LHCN-M2 (cell line): ENCODE measurements at places on chromosomes 3 and 15. TPM values are rescaled to one million over a fixed set of nuclear protein-coding genes. Genes with fewer than 3 reads are reported as not detected.

DNA sequence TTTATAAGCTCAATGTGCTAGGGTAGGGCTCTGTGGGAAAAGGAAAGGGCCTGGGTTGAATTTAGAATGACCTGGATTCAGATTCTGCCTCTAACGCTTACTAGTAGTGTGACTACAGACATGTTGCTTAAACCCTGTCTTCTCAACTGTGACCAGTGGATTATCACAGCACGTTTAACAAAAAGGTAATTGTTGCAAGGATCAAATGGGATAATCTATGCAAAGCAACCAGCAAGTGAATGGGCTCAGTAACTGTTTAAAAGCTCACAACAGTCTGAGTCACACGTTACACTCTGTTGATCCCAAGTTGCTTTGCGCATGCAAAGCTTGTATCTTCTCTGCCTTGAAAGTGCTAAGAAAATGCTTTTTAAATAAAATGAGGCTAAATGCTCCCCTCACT is 236.5 kb downstream of the IL20RB start:
- no peak for DNase-seq

DNA sequence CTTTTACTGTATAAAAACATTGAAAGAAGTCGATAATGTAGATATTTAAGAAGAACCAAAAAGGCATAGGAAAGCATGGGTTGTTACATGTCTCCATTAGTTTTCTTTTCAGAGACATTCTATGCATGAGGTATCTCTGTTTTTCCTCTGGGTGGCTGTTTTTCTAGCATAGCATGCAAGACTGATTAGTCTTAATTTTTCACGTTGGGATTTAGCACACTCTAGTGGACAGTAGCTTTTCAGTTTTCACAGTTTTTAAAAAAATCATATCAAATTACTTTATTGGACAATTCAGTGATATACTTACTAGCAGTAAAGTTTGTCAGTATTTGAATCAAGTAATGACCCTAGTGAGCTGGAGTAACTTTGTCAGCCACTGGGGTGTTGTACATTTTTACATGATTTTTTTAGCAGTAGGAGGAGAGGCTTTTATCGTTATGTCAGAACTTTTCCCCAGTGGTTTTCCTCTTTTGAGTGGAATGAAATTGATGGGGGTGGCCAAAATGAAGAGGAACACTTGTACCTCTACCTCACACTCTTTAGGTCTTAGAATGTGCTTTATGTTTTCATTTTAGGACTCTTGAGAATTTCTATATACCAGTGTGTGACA is 57.2 kb downstream of the SEC22A start:
- peak; percentile 67 for DNase-seq

GRCh38 chr3:17939157-17939556 is 196.7 kb upstream of the TBC1D5 start:
- no peak for DNase-seq

DNA sequence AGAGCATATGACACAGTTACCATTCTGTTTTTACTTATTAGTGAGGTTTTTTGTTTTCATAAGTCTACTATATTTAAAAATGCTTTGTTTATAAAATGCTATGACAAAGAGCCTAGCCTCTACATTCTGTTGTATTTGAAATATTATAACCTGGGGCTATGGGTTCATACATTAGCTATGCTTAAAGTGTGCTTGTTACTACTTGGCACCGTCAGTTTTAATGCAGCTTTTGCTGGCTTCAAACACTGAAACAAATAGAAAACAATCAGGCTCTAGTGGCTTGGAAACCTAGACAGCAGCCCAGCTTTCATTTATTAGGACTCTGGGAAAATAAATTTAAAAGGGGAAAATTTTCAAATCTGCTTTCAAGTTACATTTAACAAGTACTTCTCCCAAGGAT is 635.9 kb downstream of the CADM2 start:
- DNase-seq = no peak

GRCh38 chr3:169952045-169952444 is 14.6 kb upstream of the SEC62 start:
- no peak for DNase-seq

DNA sequence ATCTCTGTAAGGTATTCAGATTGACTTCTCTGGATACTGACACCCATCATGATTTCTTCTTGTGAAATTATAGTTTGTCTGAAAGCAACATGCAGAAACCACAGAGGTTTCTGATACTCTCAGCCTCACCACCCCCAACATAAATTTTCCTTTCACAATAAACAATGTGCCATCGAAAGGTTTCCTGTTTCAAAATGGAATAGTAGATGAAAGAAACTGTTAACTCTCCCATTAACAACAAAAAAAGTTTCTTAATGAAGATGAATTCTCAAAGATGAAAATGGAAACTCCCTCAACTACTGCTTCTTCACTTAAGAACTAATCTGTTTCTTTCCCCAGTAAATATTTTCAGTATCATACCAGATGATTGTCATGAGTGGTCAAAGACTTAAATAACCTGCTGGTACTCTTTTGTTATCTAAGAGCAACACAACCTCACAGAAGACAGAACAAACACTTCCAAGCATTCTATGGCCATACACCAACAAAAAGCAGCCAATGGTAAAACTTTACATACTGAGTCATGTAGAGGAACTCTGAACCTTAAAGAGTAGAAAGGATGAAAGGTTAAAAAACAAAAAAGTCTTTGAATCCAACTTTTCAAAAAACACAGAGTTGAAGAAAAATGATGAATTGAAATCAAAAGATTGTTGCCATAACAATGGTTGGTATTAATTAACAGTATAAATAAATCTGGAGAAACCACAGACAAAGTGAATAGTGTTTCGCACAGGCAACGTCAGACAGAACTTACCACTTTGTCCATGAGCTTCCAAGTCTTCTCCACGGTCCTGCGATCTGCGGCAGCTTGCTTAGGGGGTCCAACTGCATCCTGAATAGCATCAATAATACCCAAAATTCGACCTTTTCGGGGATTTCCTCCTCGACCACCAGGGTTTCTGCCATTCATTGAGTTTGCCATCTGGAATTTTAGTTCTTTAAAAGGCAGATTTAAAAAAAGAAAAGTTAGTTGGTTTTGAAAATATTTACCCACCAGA is 1.9 kb downstream of the CBLB start:
- peak; percentile 39 for DNase-seq

DNA sequence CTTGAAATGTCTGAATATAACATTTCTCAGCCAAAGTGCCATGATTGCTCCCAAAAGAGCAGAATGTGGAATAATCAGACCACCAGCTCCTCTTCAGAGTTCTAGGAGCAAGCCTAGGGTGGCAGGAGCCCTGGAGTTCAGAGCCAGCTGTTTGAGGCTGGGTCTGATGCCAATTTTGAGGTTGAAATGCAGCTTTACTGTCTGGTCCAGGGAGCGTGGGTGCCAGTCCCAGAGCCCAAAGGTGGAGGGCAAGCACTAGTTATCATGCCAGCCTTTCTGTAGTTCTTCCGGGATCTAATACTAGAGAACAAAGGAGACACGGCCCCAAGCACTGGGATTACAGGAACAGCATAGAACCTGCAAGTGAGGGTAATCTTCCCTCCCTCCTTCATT is 69.3 kb downstream of the TNFAIP8L3 start:
- DNase-seq = peak; percentile 80

GRCh38 chr15:46413799-46414198 is 779.0 kb downstream of the SQOR start:
- no peak for DNase-seq

GRCh38 chr3:184315543-184315867 is 1.1 kb downstream of the EIF4G1 start:
- no peak for DNase-seq

Gene LMCD1
- total RNA-seq = 30.3 and 31.2 TPM in 2 replicates

Gene NR2E3
- total RNA-seq = 0.06 TPM in 1 of 2 replicates, not detected in the other

Gene FBXL22
- 0.23 TPM in 1 of 2 replicates, not detected in the other for total RNA-seq

Gene LRRC49
- total RNA-seq = 4.9 and 7.2 TPM in 2 replicates
